ENCODE measurements at places on chromosomes 12 and 14. TPM values are rescaled to one million over a fixed set of nuclear protein-coding genes. Genes with fewer than 3 reads are reported as not detected.
A peak's percentile ranks its signal among the peaks of the same experiment; 100 is the strongest.

DNA sequence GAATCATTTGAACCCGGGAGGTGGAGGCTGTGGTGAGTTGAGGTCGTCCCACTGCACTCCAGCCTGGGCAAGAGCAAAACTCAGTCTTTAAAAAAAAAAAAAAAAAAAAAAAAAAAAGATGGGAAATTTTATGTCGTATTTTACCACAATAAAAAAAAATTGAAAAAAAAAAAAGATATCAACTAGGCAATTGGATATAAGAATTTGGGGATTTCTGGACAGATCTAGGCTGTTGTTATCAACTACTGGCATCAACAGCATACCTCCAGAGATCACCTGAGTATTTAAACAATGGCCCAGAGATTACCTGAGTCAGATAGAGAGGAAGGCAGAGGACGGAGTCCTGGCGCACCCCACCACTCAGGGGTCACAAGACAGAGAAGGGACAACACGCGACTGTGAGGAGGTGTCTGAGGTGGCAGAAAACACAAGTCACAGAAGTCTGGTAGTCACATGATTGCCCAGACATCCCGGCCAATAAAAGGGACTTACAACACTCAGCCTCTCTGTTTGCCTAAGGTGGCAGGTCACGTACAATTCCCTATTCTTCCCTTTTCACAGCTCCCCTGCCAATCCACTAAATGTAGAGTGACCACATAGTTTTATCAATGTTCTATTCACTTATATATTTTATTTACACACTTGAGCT is 1.8 kb downstream of the SPRING1 start:
- DNase-seq: no peak
- no peaks in the 10 kb centered on the region for H3K27me3 ChIP-seq
- H3K27ac ChIP-seq: no peak overlapping the region
- no peaks in the 10 kb centered on the region for H3K36me3 ChIP-seq
- no peaks in the 10 kb centered on the region for H3K4me1 ChIP-seq
- peak overlapping the region; percentile 73 for H3K4me3 ChIP-seq

- no peak overlapping the region for H3K27ac ChIP-seq
- H3K4me3 ChIP-seq: no peak overlapping the region
- H3K36me3 ChIP-seq: no peaks in the 10 kb centered on the region
- peak; percentile 27 for DNase-seq
Observed at GRCh38 chr12:78392918-78393317, 471.7 kb upstream of the SYT1 start.

- peaks cover 12% of the 10 kb centered on the region for H3K4me1 ChIP-seq
- H3K27ac ChIP-seq: no peak overlapping the region
- DNase-seq: peak; percentile 83
- no peaks in the 10 kb centered on the region for H3K36me3 ChIP-seq
Observed at GRCh38 chr14:102096569-102097188, 9.8 kb upstream of the HSP90AA1 start.

DNA sequence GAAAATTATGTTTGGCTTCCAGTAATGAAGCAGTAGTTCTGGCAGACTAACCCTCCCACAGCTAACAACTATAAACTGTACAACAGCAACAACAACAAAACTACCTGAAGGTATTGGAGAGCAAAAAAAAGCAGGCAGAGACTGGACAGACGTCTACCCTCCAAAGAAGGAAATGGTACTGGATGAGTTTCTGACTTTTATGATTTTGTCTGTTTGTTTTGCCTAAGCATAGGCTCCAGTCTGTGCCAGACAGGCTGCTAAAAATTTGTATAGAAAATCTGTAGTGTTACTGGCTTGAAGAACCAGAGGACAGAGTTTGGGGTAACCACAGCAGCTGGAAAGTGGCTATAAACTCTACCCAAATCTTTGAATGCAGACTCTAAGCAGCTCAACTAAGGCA is 131.3 kb downstream of the SLC25A47 start:
- H3K27me3 ChIP-seq: no peaks in the 10 kb centered on the region
- no peaks in the 10 kb centered on the region for H3K4me1 ChIP-seq
- no peaks in the 10 kb centered on the region for H3K36me3 ChIP-seq

DNA sequence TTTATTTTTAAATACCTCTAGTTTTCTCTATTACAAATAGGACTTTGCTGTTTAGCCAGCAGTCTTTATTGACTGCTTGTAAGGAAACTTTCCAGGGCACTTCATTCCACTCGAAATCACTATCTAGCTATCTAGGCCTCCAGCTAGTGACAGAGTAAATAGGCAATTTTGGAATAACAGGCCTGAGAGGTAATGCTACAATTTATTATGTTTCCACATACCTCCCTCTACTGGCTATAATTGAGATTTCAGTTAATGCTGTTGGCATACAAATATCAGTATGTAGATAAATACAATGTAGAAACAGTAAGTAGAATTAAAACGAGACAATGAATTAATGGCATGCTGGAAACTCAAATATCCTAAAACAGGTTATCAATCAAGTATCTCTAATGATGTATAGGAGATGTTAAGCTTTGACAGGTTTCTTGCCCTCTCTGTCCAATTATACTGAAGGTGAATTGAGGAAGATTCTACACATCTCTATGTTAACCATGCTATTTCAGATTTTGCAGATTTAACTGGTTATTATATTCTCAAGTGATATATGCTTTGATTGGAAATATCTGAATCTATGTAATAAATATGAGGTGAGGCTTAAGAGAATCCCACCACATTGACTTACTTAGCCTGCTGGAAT is 7.2 kb downstream of the DTD2 start:
- H3K36me3 ChIP-seq: peaks cover 1% of the 10 kb centered on the region
- peak; percentile 65 for DNase-seq
- no peaks in the 10 kb centered on the region for H3K4me1 ChIP-seq
- no peak overlapping the region for H3K4me3 ChIP-seq

DNA sequence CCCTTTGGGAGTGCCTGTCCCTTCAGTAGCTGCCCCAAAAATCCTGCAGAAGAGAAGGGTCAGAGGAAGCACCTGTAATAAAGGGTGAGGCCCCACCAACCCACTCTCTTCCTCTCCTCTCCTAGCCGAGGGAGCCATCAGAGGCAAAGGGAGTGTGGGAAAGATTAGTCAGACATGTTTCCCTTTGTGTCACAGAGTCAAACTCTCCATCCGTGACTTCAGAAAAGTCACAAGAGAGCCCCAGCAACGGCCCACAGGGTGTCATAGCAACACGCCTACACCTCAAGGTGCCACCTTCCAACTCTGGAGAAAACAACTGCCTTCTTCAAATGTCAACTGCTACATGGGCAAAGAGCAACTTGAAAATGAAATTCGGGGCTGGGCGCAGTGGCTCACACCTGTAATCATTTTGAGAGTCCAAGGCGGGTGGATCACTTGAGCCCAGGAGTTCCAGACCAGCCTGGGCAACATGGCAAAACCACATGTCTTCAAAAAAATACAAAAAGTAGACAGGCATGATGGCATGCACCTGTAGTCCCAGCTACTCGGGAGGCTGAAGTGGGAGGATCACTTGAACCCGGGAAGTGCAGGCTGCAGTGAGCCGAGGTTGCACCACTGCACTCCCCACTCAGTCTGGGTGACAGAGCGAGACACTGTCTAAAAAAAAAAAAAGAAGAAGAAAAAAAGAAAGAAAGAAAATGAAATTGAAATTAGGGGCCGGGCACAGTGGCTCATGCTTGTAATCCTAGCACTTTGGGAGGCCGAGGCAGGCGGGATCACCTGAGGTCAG is 17.7 kb upstream of the CD27 start:
- no peak overlapping the region for H3K4me3 ChIP-seq
- H3K27me3 ChIP-seq: no peaks in the 10 kb centered on the region

GRCh38 chr12:119956047-119956446 is 33.0 kb upstream of the BICDL1 start:
- no peaks in the 10 kb centered on the region for H3K27me3 ChIP-seq
- no peaks in the 10 kb centered on the region for H3K36me3 ChIP-seq
- no peak overlapping the region for H3K27ac ChIP-seq
- H3K4me3 ChIP-seq: no peak overlapping the region
- H3K4me1 ChIP-seq: no peaks in the 10 kb centered on the region
- no peak for DNase-seq

DNA sequence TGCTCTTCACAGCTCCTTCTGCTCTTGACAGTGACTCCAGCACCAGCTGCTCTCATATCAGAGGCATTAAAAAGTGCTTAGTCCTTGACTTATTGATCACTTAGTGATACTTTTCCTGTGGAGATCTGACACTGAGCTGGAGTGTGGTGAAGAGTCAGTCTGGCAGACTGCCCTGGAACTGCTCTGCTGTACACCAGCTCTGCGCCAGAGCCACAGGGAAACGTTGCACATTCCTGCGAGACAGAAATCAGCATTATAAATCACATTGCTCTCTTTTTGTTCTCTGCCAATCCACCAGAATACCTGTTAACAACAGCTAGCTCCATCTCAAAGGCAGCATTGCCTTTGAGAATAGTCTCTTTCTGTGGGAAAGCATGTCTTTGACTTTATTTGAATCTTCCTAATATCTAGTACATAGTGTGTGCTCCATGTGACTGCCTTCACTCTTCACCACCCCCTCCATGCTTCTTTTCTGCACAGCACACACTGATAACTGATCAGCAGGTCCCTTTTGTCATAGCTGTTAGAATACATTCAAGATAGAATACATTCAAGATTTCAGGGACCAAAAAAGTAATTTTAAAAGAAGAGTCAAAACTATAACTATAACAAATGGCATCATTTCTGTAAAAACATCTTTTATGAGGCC is 48.2 kb upstream of the VSX2 start:
- peak; percentile 17 for DNase-seq
- H3K27me3 ChIP-seq: no peaks in the 10 kb centered on the region
- no peak overlapping the region for H3K4me3 ChIP-seq
- no peak overlapping the region for H3K27ac ChIP-seq

- H3K27me3 ChIP-seq: no peaks in the 10 kb centered on the region
- H3K4me1 ChIP-seq: peaks cover 6% of the 10 kb centered on the region
- no peak for DNase-seq
Observed at GRCh38 chr14:53412819-53413675, 259.9 kb upstream of the DDHD1 start.

DNA sequence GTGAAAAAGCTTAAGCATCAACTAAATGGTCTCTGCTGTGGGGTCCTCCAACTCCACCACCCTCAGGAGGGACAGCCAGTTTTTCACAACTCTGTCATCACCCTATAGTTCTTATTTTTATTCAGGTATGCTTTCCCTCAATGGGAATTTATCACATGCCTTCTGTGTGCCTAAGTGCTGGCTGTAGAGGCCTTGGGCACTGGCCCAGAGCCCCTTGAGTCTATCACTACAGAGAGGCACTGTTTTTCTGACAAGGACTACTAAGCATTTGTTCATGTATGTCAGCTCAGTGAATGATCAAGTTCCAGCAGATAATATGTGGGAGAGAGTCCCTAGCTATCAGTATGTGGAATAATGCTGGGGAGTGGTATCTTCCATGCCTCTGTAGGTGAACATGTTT is 463.9 kb downstream of the NPAS3 start:
- no peak overlapping the region for H3K27ac ChIP-seq
- H3K4me1 ChIP-seq: no peaks in the 10 kb centered on the region
- H3K4me3 ChIP-seq: no peak overlapping the region
- H3K27me3 ChIP-seq: no peaks in the 10 kb centered on the region
- DNase-seq: no peak

DNA sequence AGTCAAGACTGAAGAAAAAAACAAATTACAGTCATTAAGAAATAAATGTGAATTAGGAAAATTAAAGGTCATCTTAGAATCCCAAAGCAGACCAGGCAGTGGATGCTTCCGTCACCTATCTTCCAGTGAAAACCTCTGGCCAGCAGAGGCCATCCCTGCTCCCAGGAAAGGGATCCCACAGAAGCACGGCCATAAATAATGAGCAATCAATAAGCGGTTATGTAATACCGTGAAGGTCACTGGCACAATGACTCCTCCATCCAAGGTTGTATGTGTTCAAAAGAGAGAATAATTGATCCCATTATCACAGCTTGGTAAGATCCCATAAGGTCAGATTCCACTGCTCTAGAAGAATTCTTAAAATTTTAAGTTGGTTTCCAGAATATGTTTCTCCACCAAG is 85.7 kb downstream of the PPP2R5E start:
- H3K36me3 ChIP-seq: no peaks in the 10 kb centered on the region
- peaks cover 2% of the 10 kb centered on the region for H3K4me1 ChIP-seq
- no peak for DNase-seq

GRCh38 chr14:56333359-56334292 is 215.4 kb downstream of the PELI2 start:
- peak; percentile 86 for DNase-seq
- H3K36me3 ChIP-seq: no peaks in the 10 kb centered on the region
- no peak overlapping the region for H3K4me3 ChIP-seq

- no peak overlapping the region for H3K27ac ChIP-seq
- no peak overlapping the region for H3K4me3 ChIP-seq
- H3K27me3 ChIP-seq: no peaks in the 10 kb centered on the region
- H3K36me3 ChIP-seq: no peaks in the 10 kb centered on the region
- no peak for DNase-seq
Observed at GRCh38 chr14:87705439-87705896, 287.5 kb downstream of the GALC start.

- peaks cover 1% of the 10 kb centered on the region for H3K4me1 ChIP-seq
- peak overlapping the region; percentile 84 for H3K27ac ChIP-seq
- no peaks in the 10 kb centered on the region for H3K27me3 ChIP-seq
- peak; percentile 53 for DNase-seq
Observed at GRCh38 chr12:64610660-64611340, 505 bp downstream of the RASSF3 start.

NAV3 gene
- 50.3 TPM for total RNA-seq

RAD51B gene
- 13.1 TPM for total RNA-seq

IL23A gene
- not detected for total RNA-seq

LRP1-AS gene
- not detected for total RNA-seq
